ENCODE measurements at places on chromosomes 11 and 22. TPM values are rescaled to one million over a fixed set of nuclear protein-coding genes. Genes with fewer than 3 reads are reported as not detected.

GRCh38 chr22:28600546-28601143, 79.0 kb downstream of the TTC28 start:
- peak; percentile 66 for DNase-seq

DNA sequence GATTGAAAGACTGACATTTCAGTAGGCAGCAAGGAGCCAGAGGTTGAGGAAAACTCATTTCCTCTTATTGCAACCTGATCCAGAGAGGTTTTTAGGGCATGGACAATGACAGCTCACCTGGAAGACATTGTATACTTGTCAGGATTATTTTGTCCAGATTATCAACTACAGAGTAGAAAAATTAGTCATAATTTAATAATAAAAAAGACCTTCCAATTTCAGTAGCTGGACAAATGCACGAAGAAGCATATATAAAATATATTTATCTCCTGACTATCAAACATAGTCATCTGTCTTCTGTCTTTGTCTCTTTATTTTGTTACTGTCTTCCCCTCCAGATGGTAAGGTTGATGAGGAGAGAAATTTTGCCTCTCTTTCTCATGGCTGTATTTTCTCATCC, 330.6 kb upstream of the RAG2 start:
- no peak for DNase-seq

DNA sequence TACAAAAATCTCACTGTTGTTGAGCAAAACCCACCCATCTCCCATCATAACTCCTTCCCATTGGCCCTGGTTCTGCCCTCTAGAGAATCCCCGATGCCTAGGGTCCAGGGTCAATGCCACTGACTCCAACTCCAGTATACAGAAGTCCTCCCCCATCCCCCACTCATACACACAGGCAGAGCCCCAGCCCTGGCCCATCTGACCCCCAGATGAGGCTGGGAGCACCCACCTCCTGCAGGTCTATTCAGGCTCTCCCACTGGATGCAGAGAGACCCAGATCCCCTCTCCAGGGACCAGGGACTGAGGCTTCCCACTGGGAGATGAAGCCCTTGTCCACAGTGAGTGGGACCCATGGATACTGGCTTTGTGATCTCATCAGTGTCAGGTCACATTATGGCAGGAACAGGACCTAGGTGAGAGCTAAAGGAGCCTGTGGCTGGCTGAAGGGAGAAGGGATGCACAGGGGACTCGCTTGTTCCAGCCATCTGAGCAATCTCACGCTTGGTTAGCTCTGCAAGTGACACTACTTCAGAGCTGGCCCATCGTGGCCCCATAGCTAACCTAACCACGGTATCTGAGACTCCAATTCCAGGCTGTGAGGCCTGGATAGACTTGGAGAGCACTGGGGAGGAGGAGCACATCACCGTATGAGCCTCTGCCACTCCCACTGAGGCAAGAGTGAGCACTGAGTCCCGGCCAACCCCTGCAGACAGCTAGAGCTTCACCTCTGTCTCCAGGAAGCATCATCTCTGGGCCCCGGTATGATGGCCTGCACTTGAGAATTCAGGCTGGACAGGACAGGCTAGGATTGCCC, 35.7 kb downstream of the TRIM29 start:
- no peak for DNase-seq

GRCh38 chr11:63887386-63887999, 29.5 kb downstream of the RCOR2 start:
- DNase-seq: no peak

- no peak for DNase-seq
These were observed 55.1 kb downstream of the CEP164 start for GRCh38 chr11:117382746-117383145.

DNA sequence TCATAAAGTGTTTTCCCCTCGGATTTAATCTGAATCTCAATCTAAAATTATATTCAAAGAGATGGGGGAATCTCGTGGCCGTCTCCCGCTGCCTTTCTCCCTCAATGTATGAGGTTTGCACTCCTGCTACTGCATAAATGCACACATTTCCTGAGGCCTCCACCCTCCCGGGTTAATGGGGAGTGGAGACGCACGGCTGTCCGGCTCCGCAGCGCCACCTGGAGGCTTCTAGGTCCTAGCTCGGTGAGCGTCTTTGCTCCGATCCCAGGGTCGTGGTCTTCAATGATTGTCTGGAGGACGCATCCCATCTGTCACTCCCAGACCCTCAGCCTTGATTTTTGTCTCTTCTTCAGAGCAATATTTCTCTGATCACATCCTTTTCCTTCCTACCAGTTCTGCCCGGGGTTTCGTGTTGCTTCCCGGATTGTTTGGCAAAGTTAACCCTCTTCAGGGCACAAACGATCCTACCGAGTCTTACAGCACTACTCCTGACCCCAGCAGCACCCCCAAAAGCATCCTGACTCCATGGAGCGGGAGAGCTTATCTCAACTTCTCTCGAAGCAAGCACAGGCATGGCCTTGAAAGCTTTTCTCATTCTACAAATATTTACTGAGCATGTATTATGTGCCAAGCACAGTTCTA, at the start of gene LMO1:
TSS of gene LMO1 (minus strand) at position 110 of the 642 bp plus-strand sequence. CDS start 516 bp downstream, outside the sequence.
- peak; percentile 67 for DNase-seq

GRCh38 chr11:117058761-117059261, 39.4 kb downstream of the SIK3 start:
- no peak for DNase-seq

DNA sequence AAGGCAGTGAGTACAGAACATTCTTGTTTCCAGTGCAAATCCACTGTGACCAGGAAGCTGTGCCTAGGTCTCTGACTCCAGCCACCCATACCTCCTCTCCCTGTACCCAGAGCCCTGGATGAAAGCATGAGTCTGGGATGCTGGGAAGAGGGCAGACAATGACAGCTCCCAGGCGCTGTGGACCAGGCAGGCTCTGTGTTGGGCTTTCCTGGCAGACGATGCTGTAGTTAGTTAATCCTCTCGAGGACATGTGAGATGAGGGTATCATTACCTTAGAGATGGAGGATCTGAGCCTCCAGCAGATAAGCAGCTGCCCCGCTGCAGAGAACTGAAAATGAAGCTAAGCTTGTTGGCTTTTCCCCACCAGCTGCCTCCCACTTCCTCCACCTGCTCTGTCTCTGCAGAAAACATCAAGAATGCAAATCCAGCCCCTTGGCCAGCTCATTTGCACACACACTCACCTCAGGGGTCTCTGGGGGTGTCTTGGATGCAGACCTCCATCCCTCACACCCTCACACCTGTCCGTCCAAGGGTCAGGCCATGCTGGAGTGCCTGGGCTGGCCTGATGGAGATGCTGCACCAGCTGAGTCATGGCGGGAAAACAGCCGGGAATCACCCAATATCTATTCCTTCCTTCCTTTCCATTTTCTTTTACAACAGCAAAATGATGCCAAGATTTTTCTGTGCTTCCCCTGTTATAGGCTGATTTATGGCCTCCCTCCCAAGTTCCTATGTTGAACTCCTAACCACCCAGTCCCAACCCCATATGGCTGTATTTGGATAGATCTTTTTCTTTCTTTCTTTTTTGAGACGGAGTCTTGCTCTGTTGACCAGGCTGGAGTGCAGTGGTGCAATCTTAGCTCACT, 94.9 kb upstream of the SEPTIN5 start:
- DNase-seq: no peak

DNA sequence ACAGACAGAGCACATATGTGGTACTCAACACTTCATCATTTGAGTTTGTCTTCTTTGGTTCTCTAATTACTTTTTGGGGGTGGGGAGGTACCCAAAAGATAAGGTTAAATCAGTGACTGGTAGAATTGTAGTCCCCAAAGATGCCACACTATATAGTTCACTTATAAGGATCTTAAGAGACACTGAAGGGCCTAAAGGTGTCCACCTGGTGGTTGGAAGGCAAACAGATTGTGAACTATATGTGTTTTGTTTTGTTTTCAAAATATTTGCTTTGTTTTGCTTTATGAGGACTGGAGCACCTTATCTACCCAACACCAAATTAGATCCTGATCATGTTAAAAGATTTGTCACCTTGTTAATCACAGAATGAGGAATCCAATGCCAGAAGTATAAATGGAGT, 136.1 kb downstream of the DCDC1 start:
- no peak for DNase-seq

DNA sequence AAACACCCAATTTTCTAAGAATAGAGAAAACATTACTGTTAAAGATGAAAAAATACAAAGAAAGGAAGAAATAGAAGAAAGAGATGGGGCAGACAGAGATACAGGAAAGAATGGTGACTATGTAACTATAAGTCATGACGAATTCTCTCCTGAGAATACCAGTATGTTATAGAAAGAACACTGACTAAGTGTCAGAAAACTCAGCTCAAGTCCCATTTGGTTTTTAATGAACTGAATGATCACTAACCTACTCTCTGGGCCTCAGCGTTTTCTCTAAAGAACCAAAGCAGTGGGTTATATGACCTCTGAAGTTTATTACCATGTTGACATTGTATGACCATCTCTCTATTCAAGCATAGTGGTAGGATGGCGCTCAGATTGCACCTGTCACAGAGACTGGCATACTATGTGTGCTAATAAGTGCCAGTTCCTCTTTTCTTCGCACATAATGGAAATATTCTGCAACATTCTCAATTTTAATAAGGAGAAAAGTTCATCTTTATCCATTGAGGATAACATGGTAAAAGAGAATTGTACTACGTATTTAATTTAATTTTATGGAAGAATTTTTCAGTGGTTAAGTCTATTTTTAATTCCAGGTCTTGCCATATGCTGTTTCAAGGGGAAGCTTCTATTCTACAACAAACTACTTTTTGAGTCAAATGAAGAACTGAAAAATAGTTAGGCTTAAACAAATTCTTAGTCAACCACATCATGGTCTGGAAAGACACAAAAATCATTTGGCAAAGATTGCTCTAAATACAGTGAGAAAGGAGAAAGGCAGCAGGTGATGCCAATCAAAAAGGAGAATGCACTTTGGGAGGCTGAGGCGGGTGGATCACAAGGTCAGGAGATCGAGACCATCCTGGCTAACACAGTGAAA, 25.0 kb upstream of the EED start:
- no peak for DNase-seq

GRCh38 chr11:37313266-37313665, 715.2 kb upstream of the RAG2 start:
- DNase-seq: no peak

GRCh38 chr11:86150847-86151173, 81.9 kb upstream of the PICALM start:
- peak; percentile 76 for DNase-seq

- DNase-seq: no peak
These were observed 12.3 kb upstream of the SIK2 start for GRCh38 chr11:111589886-111590499.

- no peak for DNase-seq
These were observed 84.8 kb downstream of the SLC1A2 start for GRCh38 chr11:35334385-35335090.

DNA sequence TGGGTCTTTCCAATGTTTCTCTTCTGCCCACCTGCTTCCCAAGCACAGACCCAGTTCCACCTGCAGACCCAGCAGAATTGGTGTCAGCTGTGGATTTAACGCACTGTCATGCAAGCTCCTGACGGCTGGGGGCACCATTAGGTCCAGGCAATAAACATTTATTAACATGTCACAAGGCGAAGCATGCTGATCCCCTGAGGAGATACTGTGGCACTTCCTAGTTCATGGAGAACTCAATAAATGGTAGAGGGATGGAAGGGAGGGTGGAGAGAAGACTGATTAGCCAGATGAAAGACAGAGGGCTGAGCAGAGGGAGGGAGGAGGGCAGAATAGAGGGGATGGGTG, 68.3 kb upstream of the TSPAN18 start:
- DNase-seq: no peak

DNA sequence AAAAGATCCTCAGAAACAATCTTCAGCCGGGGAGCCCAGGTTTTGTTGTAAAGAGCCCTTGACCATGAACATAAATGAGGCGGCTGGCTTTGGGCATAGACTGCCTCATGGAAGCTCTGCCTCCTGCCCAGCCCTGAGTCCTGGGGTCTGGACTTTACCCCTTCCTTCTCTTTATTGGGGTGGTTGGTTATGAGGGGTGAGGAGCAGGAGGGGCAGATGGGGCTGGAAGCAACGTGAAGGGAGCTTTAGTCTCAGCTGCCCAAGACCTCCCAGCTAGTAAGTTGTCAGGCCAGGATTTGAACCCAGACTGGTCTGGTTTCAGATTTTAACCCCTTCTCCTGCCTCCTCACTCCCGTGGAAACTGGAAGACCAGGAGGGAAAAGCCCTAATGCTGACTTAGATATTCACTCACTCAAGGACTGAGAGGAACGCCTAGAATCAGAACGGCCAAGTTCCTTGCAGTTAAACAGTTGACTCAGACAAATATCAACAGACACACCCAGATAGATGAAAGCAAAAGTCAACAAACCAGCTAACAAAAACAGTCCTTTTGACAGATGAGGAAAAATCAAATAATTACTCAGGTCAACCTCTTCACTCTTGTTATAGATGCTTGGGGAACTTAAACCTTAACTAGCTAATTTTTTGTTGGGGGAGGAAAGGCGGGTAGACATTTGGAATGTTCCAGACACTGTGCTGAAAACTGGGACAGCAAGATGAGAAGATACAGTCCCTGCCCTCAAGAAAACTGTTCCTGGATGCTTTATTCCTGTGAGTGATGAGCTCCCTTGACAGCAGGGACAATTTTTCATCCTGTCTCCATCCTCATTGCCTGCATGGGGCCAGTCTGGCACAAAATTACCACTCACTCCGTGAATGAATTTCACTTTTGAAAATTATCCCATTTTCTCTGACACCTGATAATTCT, 20.8 kb upstream of the ARRB1 start:
- DNase-seq: no peak

DNA sequence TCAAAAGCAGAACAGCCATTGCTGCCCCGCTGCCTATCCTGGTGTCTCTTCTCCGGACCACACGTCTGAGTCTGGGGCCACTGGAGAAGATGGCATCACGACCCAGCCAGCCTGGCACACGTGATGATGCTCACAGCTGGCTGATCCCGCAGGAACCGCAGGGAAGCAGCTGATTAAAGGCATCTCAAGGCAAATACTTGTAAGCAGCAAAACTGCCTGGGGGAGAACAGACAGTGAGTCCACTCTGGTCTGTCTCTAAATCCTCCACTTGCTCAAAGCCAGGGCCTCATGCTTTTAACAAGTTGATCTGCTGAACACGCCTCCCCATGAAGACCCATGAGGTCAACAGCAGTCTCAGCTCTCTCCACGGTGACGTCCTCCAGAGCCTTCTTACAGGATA, 108.6 kb downstream of the BRD1 start:
- DNase-seq: peak; percentile 84

DNA sequence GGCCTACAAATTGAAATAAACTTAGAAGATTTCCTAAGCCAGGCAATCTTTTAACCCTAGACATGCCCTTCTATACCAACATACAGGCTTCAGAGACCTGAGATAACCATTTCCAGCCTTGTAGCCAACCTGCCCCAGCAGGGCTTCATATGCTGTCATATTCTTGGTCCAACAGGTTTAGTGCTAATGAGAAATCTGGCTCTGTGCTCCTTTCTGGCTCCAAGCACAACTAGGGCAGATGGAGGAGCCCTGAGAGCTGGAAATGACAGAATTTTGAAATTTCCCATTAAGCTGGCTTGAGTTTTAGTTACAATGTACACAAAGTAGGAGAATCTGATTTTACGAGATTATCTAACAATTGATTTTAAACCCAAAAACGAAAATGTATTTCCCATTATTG, 323.0 kb upstream of the CCDC90B start:
- DNase-seq: no peak

The JAML gene
- total RNA-seq: not detected

The IGLL5 gene
- not detected for total RNA-seq

The FIBIN gene
- total RNA-seq: 4.0 TPM

The BEST1 gene
- total RNA-seq: 1.8 TPM

The CD248 gene
- not detected for total RNA-seq

The ZBED5 gene
- 68.8 TPM for total RNA-seq

The MIOX gene
- total RNA-seq: not detected

The SLC22A25 gene
- total RNA-seq: not detected

The APOL5 gene
- 1.1 TPM for total RNA-seq
